Right ventricle myocardium inferior (tissue), 1 donor: ENCODE measurements at places on chromosomes 4 and X.

GRCh38 chr4:51963841-51964517, 56.2 kb downstream of the LRRC66 start:
- no peak for DNase-seq

DNA sequence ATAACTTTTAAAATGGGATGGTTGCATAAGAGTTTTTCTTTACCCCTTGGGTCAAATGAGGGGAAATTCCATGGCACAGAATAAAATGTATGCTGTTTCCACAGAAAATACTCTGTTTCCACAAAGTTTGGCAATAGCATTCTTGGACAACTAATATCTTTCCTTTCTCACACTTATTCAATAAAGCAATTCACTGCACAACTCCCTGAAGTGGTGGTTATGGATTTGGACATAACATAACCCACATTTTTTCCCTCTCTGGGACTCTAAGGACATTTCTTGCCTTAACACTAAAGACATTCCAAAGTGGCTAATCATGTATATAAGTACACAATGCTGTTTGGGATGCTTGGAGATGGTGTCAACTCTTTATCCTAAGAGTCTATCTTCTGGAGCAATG, 51.7 kb upstream of the GPM6B start:
- DNase-seq: no peak

- DNase-seq: peak; percentile 59
Measured at GRCh38 chr4:970046-970745, 3.2 kb downstream of the DGKQ start.

DNA sequence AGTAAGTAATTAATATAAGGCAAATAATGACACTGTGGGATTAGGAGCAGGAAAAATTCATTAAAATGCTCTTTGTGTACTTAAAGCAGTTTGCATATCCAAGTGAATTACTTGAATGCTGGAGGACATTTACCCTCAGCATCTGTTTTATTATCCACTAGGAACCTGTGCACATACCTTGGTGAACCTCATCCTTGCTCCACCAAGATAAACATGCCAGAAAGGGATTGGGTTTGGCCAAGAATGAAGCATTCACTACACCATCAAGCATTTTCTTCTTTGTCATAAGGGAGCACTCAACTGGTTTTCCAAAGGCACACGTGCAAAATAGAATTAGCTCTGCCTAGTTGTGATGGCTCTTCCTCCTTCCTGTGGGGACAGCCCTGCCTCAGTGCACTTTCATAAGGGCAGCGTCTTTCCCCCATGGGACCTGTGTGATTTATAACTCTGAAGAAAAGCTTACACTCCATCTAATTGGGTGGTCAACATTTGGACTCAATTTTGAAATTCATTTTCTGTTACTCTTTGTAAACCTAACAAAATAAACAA, 291.7 kb downstream of the USP46 start:
- DNase-seq: no peak

GRCh38 chr4:22650771-22651170, 42.0 kb upstream of the GBA3 start:
- no peak for DNase-seq

GRCh38 chrX:75156531-75156945, 455 bp upstream of the ABCB7 start:
- DNase-seq: no peak

GRCh38 chrX:129449148-129449547, 74.1 kb downstream of the SMARCA1 start:
- no peak for DNase-seq

DNA sequence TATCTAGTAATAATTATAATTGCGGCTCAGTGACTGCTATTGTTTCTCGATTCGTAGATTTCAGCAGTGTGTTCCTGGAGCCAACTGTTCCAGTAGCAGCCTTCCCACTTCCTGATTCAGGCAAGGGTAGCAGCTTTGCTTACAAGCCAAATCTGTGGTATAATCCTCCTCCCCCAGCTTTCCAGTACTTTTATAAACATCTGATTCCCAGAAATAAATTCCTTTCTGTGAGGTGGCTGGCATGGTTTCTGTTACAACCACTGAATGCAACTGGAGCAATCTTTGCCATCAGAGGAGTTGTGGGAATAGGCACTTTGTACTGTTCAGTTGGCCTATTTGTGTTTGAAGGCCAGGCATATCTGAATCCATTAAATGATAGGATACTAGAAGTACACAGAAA, 80.0 kb downstream of the GLRA3 start:
- no peak for DNase-seq

- DNase-seq: no peak
Measured at GRCh38 chr4:92362028-92362427, 58.3 kb downstream of the GRID2 start.

- DNase-seq: no peak
Measured at GRCh38 chr4:159150821-159151390, 48.0 kb downstream of the RAPGEF2 start.

DNA sequence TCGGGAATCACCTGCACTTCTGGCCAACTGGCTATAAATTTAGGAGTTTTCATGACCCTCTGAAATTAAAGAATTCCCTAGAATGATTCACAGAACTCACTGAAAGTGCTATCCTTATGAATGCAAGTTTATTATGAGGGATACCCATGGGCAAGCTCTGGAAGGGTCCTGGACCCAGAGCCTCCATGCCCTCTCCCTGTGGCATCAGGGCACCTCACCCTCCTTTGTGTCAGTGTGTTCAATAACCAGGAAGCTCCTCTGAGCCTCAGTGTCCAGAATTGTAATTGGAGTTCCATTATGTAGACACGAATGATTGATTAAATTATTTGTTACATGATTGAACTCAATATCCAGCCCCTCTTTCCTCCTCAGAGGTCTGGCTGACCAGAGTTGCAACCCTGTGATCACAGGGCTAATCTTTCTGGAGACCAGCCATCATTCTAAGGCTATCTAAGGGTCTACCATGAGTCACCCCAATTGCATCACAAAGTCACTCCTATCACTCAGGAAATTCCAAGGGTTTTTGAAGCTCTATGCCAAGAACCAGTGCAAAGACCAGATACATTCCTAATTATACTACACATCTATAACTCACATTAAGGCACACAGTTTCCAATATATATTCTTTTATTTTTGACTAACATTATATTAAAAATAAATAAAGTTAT, 8.9 kb downstream of the ANXA3 start:
- DNase-seq: no peak

DNA sequence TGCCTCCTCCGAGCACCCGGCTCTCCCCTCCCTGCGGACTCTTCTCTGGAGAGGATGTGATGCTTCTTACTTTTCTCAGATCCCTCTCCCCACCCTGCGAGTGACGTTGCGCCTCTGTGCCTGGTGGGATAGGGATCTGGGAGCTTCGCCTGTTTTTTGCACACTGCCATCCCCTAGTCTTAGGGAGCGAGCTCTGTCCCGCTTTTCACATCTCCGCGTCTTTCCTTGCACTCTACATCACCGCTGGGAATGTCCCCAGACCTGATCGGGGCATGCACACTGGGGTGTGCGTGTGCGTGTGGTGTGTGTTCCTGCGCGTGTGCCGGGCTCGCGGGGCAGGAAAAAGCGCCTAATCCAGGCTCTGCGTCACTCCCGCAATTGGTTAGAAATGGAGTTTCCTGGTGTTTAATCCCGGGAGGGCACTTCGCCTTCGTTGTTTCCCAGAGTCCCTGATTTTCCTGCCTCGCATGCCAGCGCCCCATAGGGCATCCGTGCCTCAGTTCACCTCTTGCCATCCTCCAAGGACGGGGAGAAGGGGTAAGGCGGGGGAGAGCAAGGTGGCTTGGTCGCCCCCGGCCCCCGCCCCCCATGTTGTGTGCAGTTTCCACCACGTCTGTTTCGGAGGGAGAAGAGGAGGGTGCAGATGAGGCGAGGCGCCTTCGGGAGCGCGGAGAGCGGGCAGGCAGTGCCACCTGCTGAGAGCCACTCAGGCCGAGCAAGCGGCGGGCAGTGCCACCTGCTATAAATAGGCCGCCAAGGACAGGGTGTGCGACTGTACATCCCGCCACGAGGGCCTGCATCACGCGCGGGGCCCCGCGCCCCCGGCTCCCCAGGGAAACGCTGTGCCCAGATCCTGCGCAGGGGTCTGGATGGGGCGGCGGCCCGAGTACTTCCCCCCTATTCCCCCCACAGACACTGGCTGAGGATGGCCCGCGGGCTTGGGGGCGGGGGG, 759 bp upstream of the TBC1D1 start:
- peak; percentile 87 for DNase-seq

GRCh38 chr4:178255172-178255571, 812.9 kb upstream of the AGA start:
- no peak for DNase-seq

GRCh38 chr4:156685308-156685707, 286.3 kb downstream of the PDGFC start:
- no peak for DNase-seq

GRCh38 chr4:174538123-174538875, 16.0 kb upstream of the HPGD start:
- no peak for DNase-seq

GRCh38 chr4:144716778-144717177, 70.8 kb downstream of the HHIP start:
- no peak for DNase-seq

DNA sequence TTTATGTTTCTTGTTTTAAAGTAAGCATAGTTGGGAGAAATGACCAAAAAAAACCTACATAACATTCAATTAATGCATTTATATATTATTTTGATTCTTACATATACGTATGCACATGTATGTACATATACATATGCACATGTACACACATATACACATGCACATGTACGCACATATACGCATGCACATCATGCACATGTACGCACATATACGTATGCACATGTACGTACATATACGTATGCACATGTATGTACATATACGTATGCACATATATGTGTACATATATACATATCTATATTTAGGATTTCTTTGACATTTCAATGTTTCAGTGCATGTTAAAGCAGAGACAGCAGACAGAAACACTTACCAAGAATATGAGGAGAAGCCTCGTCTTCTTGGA, 263.4 kb downstream of the ADAMTS3 start:
- DNase-seq: no peak

- DNase-seq: no peak
Measured at GRCh38 chr4:99855678-99856077, 38.5 kb downstream of the LAMTOR3 start.
